Activated gamma-delta T cell treated with anti-CD3 and anti-CD28 coated beads, Interleukin-2, amount 50 U/mL, for 16 hours (primary cell): ENCODE measurements at places on chromosomes 3 and 15.
A peak's percentile ranks its signal among the peaks of the same experiment; 100 is the strongest.

GRCh38 chr3:145972851-145973250 lies 188.1 kb downstream of the PLOD2 start:
- no peak for DNase-seq

DNA sequence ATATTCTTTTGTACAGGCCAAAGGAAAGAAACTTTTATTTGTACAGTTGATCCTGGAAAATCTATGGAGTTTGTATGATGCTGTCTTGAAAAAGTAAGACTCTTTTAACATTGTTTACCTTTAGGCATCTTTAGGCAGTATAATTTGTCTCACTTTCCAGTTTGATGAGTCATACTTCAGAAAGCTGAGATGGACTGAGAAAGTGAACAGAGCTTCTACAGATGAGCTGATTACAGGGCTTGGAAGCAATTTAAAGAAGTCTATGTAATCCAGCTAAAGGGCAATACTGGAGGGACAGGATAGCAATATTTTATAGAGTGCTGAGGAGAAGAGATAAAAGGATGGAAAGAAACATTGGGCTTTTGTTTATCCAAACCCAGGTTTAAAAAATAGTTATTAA lies 123.5 kb upstream of the GOLGA6L4 start:
- no peak for DNase-seq

GRCh38 chr15:34240537-34240936 lies 15.7 kb downstream of the EMC4 start:
- DNase-seq: no peak

- no peak for DNase-seq
These were observed 234.2 kb upstream of the MCTP2 start for GRCh38 chr15:93997071-93997658.

- no peak for DNase-seq
These were observed 81.9 kb downstream of the IL1RAP start for GRCh38 chr3:190595807-190596206.

DNA sequence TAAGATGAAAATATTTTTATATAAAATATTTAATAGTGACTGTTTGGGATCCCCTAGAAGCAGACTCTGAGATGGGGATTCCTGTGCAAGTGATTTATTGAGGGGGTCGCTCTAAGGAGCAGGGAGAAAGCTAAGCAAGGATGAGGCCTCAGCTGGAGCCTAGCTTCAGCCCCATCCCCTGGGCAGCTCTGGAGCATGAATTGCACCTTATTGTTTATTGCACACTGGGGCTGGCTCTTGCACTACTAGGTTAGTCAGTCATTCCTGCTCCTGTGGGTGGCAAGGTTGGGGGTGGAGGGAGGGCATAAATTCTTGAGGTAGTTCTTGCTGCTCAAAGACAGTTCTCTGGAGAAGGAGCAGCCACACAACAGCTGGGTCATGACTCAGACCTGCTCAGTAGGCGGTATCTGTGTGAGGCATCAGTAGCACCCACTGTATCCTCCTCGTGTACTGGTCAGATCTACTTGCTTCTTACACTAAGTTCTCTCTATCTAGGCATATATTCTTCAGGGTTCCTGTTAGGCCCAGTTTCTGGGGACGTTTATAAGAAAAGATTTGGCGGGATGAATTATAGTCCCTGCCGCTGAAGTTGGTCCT lies 27.2 kb upstream of the TNFSF10 start:
- DNase-seq: peak; percentile 53

DNA sequence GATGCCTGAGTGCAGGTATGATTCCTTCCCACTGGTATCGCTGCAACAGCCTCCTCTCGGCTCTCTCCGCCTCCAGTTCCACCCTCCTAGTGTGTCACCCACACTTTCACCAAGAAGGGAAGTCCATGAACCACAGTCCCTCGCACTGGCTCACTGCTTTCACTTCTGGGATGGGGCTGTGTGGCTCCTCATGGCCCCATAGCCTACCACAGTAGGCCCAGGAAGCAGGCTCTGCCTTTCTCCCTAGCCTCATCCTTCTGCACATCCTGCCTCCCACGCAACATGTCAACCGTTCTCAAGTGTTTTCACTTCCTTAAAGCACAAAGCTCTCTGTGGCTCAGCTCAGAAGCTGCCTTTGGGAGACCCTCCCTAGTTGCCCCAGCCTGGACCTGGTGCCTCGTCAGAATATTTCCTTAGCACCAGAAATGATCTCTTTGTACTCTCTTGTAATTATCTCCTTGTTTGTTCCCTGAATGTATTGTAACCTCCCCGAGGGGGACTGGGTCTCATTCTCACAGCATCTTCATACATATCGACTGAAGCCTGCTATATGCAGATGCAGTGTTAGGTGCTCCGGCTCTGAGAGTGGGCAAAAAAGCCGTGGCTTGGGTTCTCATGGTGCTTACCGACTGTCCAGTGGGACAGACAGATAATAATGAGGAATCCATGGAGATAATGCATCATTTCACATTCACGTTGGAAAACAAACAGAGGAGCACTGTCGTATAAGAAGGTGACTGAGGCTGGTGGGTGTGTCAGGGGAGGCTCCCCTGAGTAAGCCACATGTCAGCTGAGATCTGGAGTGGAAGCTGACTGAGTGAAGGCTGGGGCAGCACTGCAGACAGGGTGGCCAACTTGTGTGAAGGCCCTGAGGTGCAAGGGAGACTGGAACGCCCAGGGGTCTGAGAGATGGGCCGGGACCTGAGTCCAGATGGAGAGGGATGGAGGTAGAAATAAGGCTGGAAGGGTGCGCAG lies 107.1 kb downstream of the DGKG start:
- DNase-seq: no peak

GRCh38 chr3:30342318-30343060 lies 263.9 kb upstream of the TGFBR2 start:
- no peak for DNase-seq

DNA sequence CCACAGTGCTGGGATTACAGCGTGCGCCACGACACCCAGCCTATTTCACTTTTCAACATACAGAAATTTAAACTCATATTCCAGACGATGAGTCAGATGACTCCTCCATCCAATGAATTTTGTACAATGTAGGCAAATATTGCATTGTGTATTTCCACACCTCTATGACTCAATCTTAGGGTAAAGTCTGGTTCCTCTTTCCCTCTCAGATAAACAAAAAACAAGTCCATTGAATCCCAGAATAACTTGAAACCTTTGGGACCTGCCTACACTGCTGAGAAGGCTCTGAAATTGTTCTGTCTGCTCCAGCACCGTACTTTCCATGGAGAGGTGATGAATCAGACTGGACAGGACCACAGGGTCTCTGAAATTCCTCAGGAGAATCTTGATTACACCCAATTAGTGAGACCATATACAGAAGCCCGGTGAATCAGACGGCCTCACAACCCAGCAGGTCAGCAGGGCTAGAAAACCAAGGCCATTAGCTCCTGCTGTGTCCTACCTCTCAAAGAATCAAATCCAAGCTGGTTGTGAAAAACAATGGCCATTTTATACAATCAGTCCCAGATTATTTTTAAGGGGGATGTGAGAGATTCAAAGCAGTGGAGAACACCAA lies 112.6 kb downstream of the ERC2 start:
- no peak for DNase-seq

DNA sequence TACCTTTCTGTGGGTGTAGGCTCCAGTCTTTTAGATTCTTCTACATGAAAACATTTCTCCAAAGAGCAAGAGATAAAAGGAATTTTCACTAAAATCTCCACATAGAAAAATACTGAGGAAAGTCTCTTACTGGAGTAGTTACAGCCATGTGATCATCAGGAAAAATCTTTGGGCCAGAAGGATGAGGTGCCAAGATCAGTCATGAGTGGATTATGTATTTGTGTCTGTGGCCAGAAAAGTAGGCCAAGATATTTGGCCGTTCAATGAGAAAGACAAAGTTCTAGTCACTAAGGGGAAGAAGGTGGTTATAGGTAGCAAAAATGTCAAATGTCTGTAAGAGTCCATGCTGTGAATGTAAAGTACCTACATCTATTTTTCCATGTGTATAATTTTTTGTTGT lies 339.3 kb downstream of the NSUN3 start:
- no peak for DNase-seq

- no peak for DNase-seq
These were observed 573.9 kb downstream of the AGBL1 start for GRCh38 chr15:86653344-86654197.

- no peak for DNase-seq
These were observed 16.8 kb upstream of the CCNDBP1 start for GRCh38 chr15:43168192-43169107.

GRCh38 chr3:43378066-43378935 lies 92.0 kb downstream of the SNRK start:
- peak; percentile 60 for DNase-seq

GRCh38 chr3:77917225-77917624 lies 877.3 kb downstream of the ROBO2 start:
- no peak for DNase-seq

GRCh38 chr15:52114261-52115055 lies 1.9 kb upstream of the BCL2L10 start:
- no peak for DNase-seq

DNA sequence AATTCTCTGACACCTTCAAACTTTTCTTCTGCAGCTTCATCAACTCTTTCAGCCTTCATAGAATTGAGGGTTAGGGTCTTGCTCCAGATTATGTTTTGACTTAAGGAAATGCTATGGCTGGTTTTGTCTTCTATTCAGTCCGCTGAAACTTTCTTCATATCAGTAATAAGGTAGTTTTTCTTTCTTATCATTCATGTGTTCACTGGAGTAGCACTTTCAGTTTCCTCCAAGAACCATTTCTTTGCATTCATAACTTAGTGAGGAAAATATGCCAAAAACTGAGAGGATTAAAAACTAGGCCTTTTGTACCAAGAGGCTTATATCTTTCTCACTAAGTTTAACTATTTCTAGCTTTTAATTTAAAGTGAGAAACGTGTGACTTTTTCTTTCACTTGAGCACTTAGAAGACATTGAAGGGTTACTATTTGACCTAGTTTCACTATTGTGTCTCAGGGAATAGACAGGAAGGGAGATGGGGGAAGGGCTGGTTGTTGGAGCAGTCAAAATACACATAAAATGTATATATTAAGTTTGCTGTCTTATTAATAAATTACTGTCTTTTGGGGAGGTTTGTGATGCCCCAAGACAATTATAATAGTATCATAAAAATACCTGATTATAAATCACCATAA lies 1110.1 kb downstream of the TBL1XR1 start:
- no peak for DNase-seq

DNA sequence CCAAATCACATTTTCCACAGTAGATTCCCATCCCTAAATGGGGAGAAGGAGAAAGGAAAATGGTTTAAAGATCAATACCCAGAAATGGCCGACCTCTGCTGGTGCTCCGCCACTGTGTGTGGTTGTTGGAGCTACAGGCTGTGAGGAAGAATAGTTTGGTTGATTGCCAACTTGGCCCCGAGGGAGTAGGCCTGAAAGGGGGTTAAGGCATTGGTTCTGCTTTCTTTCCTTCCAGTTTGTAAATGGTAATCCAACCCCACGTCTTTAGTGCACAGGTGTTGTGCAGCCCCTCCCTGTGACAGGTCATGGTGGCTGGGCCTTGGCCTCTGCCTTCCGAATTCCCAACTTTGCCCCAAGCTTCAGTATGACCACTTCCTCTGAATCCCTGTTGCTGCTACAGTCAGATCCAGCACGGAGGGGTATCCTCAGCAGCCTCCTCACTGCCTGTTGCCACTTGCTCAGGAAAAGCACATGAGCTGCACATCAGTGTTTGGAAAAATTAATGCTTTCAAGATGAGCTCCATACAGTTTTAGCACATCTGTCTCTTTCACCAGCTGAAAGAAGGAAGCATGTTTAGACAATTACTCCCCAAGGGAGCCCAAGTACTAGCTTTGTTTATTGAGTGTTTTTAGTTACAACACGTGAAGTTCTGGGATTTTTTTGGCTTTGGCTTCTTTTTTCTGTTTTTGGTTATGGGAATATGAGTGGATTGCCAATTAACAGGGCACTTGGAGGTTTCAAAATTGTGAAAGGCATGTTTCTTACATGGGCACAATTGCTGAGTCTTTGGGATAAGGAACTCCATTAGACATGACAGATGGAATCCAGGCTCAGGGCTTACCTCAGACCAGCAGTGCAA lies 92.3 kb upstream of the ROPN1 start:
- DNase-seq: no peak

DNA sequence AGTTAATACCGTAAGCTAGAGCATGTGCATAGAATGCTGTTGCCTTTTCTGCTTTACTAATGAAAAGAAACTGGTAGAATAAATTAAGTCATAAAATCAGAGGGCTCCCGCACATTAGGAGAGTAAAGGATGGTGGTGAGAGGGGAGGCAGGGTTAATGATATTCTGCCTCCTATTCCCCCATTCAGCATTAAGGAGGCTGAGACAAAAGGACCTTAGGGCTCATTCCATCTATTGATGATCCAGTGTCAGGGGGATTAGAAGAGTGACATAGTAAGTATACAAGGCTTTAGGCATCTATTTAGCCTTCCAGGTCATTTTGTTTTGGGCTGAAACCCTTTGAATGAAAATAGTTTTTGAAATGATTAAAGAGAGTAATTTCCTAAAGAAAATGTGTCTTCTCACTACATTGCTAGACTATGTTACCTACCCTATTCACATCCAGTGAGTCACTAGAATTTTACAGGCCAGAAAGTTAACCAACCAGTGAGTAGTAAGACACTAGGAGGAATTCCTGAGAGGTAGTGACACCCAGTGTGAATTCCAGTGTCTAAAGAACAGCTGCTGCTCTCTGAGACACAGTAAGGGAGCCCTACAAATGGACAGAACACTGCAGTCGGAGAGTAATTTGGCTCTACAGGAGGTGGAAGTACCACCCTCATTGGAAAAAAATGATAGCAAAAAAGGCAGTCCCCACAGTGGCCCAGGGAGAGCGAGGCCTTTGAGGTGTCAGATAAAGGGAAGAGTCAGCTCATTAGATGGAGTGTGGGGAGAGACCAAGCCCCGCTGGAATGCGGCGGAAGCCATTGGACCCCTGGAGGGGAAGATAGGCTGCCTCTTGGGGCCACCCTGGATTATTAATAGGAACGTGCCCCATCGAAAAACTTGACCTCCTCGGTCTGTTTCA lies 67.6 kb downstream of the TUSC7 start:
- no peak for DNase-seq

DNA sequence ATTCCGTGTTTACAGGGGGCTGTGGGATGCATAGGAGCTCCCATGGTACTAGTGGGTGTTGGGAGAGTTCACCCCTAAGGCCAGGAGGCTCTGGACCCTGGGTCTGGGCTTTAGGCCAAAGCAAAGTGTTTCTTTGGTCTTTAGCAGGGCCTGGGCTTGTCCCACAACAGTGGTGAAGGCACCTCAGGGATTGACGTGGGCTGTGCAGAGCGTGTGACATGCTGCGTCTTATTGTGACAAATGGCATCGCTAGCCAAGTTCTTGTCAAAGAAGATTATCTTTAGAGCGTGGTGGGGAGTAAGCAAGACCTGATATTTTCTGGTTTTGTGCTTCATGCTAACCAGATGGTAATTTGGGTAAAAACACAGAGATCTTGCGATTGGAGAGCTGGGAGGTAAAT lies 170.1 kb downstream of the APBA2 start:
- DNase-seq: no peak

DNA sequence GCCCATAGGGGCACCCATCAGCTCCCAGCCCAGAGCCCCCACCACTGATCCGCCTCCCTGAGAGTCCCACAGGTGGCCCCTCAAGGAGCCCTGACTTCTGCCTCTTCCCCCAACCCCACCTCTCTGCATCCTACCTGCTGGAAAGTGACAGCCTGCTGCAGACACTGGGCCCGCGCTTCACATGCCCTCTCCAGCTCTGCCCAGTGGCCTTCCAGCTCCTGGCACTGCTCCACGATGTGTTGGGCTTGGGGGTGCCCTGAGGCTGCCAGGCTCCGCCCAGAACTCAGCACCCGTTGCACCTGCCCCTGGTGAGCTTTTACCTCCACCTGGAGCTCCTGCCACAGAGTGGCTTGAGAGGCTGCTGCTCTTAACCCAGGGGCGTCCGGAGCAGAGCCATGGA lies 20.1 kb downstream of the SPTBN5 start:
- no peak for DNase-seq
